Osteocyte (in vitro differentiated cells): ENCODE measurements at places on chromosomes 2 and 18. TPM values are rescaled to one million over a fixed set of nuclear protein-coding genes. Genes with fewer than 3 reads are reported as not detected.

SCYGR8 gene
- total RNA-seq, result not detected in 2 replicates

SPEG gene
- total RNA-seq, result 27.0 and 30.3 TPM in 2 replicates

NETO1 gene
- total RNA-seq, result not detected in 2 replicates

VAMP8 gene
- total RNA-seq, result 3.1 and 3.8 TPM in 2 replicates

ABCG8 gene
- total RNA-seq, result not detected in 2 replicates

IL1F10 gene
- not detected in 2 replicates for total RNA-seq

GLI2 gene
- total RNA-seq, result 33.2 and 34.2 TPM in 2 replicates

PSD4 gene
- 6.3 and 8.9 TPM in 2 replicates for total RNA-seq

DNA sequence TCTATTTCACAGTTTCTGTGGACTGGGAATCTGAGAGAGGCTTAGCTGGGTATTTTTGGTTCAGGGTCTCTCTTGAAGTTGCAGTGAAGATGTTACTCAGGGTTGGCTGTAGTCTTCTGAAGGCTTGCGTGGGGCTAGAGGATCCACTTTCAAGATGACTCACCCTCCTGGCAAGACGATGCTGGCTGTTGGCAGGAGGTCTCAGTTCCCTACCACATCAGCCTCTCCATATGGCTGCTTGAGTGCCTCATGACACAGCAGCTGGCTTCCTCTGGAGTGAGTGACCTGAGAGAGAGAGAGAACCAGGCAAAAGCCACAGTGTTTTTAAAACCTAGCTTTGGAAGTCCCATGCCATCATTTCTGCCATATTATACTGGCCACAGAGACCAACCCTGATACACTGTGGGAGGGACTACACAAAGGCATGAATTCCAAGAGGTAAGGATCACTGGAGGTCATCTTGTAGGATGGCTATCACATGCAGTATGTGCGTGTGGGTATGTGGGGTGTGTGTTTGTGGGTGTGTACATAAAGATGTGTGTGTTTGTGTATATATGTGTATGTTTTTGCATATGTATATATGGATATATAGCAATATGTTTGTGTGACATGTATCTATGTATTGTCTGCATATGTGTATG lies 25.1 kb downstream of the DNPEP start:
- peaks cover 2% of the 10 kb centered on the region for H3K36me3 ChIP-seq
- no peak overlapping the region for H3K27ac ChIP-seq
- H3K27me3 ChIP-seq, result peaks cover 25% of the 10 kb centered on the region

- no peak overlapping the region for H3K27ac ChIP-seq
- H3K4me1 ChIP-seq, result peaks cover 7% of the 10 kb centered on the region
- no peak for DNase-seq
- no peaks in the 10 kb centered on the region for H3K36me3 ChIP-seq
Observed at GRCh38 chr2:214816008-214816533, 6.6 kb upstream of the BARD1 start.

DNA sequence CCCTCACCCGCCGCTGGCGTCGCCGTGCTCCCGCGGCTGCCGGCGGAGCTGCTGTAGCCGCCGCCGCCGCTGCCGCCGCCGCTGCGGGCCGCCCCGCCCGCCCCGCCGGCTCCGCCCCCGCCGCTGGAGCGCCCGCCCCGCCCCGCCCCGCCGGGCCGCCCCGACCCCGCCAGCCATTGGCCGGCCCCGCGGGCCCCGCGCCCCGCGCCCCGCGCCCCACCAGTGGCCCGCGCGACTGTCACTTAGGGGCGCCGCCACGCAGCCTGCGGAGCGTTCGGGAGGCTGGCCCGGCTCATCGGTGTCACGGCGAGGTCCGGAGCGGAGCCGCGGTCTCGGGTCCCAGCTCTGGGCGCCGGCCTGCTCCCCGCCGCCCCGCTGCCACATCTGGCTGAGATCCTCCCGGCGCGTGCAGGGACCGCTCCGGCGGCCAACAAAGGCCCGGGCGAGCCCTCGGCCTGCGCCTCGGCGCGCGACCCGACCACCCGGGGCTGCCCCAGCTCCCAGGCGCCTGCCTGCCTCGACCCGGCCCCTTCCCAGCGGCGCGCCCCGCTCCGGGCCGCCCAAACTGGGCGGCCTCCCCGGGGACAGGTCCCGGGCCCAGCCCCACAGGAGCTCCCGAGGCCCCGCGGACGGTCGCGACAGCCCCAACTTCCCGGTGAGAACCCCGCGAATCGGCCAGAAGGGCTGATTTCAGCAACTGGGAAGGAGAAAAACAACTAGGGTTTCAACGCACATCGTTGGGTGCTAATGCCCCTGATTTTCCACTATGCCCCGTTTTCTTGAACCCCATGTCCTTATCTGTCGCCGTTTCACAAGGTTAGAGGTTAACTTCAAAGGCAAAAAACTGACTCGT lies at the start of gene MGAT4A:
TSS of gene MGAT4A (minus strand) at position 92 of the 853 bp plus-strand sequence. CDS start 4,800 bp downstream, outside the sequence.
- no peak within 1 kb of the TSS for H3K27ac ChIP-seq
- peaks cover 70% of the 10 kb centered on the region for H3K27me3 ChIP-seq
- H3K4me3 ChIP-seq, result peak within 1 kb of the TSS; percentile 63
- no peaks in the 10 kb centered on the region for H3K36me3 ChIP-seq
- DNase-seq, result no peak

- no peak overlapping the region for H3K4me3 ChIP-seq
- H3K36me3 ChIP-seq, result no peaks in the 10 kb centered on the region
- no peak overlapping the region for H3K27ac ChIP-seq
- no peak for DNase-seq
- no peaks in the 10 kb centered on the region for H3K27me3 ChIP-seq
Observed at GRCh38 chr2:220272656-220273055, 645.2 kb downstream of the SLC4A3 start.

- no peak overlapping the region for H3K4me3 ChIP-seq
- peaks cover 59% of the 10 kb centered on the region for H3K36me3 ChIP-seq
- H3K27ac ChIP-seq, result no peak overlapping the region
Observed at GRCh38 chr18:79926715-79927606, 24.5 kb downstream of the SLC66A2 start.

GRCh38 chr2:43361286-43361685 lies 134.9 kb upstream of the ZFP36L2 start:
- peaks cover 4% of the 10 kb centered on the region for H3K36me3 ChIP-seq
- peaks cover 26% of the 10 kb centered on the region for H3K4me1 ChIP-seq
- H3K4me3 ChIP-seq, result no peak overlapping the region
- DNase-seq, result no peak
- no peak overlapping the region for H3K27ac ChIP-seq

GRCh38 chr2:190380962-190381412 lies 27.2 kb upstream of the MFSD6 start:
- no peak for DNase-seq
- no peaks in the 10 kb centered on the region for H3K36me3 ChIP-seq
- no peak overlapping the region for H3K27ac ChIP-seq
- H3K4me1 ChIP-seq, result no peaks in the 10 kb centered on the region

GRCh38 chr18:68991286-68991685 lies 193.4 kb downstream of the CCDC102B start:
- no peak overlapping the region for H3K27ac ChIP-seq
- no peak for DNase-seq
- H3K36me3 ChIP-seq, result no peaks in the 10 kb centered on the region
- H3K27me3 ChIP-seq, result no peaks in the 10 kb centered on the region
- H3K4me3 ChIP-seq, result no peak overlapping the region
- H3K4me1 ChIP-seq, result no peaks in the 10 kb centered on the region

GRCh38 chr2:129255610-129256313 lies 723.7 kb upstream of the RAB6C start:
- H3K36me3 ChIP-seq, result no peaks in the 10 kb centered on the region
- no peak for DNase-seq
- H3K27ac ChIP-seq, result no peak overlapping the region
- H3K4me3 ChIP-seq, result no peak overlapping the region

DNA sequence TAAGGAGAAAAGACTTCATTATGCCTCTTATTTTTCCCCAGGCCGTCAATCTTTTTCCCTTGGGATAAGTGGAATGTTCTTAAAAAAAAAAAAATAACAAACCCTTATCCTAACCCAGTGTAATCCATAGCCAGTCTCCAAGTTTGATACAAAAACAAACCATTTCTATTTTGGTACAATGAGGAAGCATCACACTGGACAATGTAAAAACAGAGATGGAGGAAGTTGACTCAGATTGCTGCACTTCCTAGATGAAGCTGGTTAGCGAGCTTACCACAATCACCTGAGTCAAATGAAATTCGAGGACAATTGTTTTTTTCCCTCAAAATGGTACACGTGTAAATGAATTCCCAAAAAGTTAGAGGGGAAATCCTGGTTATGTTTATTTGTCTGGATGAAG lies 259.7 kb downstream of the TCF4 start:
- H3K4me1 ChIP-seq, result peaks cover 34% of the 10 kb centered on the region
- peak overlapping the region; percentile 42 for H3K4me3 ChIP-seq
- peak overlapping the region; percentile 89 for H3K27ac ChIP-seq
- no peaks in the 10 kb centered on the region for H3K27me3 ChIP-seq

DNA sequence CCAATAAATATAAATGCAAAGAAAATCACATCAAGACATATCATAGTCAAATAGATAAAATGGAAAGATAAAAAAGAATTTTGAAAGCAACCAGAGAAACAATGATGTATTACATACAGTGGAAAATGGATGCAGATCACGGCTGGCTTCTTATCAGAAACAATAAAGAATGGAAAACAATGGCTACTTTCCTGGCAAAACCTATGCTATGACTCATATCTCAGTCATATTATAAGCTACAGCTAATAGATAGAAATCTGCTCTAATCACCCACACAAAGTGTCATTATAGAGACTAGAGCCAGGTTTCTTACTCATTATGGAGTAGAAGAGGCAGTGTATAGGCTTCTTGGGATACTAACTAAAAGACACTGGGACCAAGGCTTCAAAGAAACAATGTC lies 93.5 kb upstream of the TACR1 start:
- no peaks in the 10 kb centered on the region for H3K27me3 ChIP-seq
- no peaks in the 10 kb centered on the region for H3K4me1 ChIP-seq
- H3K27ac ChIP-seq, result no peak overlapping the region
- no peaks in the 10 kb centered on the region for H3K36me3 ChIP-seq

DNA sequence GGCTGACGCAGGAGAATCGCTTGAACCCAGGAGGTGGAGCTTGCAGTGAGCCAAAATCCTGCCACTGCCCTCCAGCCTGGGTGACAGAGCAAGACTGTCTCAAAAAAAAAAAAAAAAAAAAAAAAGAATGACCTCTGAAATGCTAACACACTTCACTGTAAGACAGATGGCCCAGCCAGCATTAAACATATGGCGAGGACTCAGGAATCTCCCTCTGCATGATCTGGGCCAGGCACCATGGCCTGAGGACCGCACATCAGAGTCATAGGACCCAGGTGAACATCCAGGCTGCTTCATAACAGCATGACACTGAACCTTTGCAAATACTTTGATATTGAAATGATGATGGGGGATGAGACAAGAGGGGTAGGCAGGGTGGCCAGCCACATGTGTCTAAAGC lies 56.1 kb upstream of the DNMT3A start:
- no peak overlapping the region for H3K27ac ChIP-seq
- H3K4me1 ChIP-seq, result no peaks in the 10 kb centered on the region
- H3K27me3 ChIP-seq, result no peaks in the 10 kb centered on the region

DNA sequence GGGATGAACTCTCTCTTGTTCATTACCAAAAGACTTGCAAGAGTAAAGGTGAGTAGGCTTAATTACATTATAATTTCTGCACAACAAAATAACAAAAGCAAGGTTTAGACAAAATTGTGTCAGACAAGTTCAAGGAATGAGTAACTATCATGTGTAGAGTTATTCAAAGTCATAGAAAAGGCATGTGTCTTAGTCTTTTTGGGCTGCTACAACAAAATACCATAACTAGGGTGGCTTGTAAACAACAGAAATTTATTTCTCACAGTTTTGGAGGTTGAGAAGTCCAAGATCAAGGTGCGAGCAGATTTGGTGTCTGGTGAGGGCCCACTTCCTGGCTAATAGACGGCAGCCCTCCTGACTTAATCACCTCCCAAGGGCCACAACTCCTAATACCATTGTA lies 37.6 kb downstream of the IL1R2 start:
- no peaks in the 10 kb centered on the region for H3K27me3 ChIP-seq
- peak overlapping the region; percentile 91 for H3K27ac ChIP-seq
- no peak overlapping the region for H3K4me3 ChIP-seq
- DNase-seq, result no peak

GRCh38 chr18:59822612-59823550 lies 76.9 kb upstream of the PMAIP1 start:
- H3K4me1 ChIP-seq, result peaks cover 19% of the 10 kb centered on the region
- H3K27me3 ChIP-seq, result no peaks in the 10 kb centered on the region
- no peak for DNase-seq

DNA sequence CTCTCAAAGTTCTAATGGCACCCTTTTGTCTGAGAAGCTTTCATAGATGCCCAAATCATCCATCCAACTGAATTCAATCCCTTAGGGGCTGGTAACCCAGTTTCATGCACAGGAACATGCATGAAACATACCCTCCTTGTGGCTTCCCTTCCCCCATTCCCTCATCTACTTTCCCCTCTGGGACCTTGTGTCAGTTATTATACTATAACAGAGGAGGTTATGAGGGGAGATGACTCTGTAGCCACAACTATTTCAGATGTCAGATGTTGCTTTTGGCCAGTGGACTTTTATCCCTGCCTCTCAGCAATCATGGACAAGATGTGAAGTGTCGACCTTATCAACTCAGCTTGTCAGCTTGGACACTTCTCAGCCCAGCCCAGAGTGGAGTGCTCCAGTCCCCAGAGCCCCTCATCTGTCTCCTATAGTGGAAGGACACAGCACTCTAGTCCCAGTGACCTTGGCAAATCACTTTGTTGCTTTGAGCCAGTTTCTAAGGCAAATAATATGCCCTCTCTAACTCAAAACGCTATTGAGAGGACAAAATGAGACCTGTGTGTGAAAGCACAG lies 8.4 kb downstream of the DHRS9 start:
- H3K4me1 ChIP-seq, result no peaks in the 10 kb centered on the region
- H3K27me3 ChIP-seq, result no peaks in the 10 kb centered on the region
- H3K27ac ChIP-seq, result no peak overlapping the region
- H3K4me3 ChIP-seq, result no peak overlapping the region
- no peaks in the 10 kb centered on the region for H3K36me3 ChIP-seq

- no peak overlapping the region for H3K27ac ChIP-seq
- peaks cover 21% of the 10 kb centered on the region for H3K4me1 ChIP-seq
- DNase-seq, result no peak
- H3K36me3 ChIP-seq, result no peaks in the 10 kb centered on the region
- H3K27me3 ChIP-seq, result peaks cover 2% of the 10 kb centered on the region
- H3K4me3 ChIP-seq, result no peak overlapping the region
Observed at GRCh38 chr2:194090251-194090905, 1566.6 kb upstream of the SLC39A10 start.

- DNase-seq, result no peak
- no peak overlapping the region for H3K27ac ChIP-seq
- no peak overlapping the region for H3K4me3 ChIP-seq
- H3K36me3 ChIP-seq, result no peaks in the 10 kb centered on the region
Observed at GRCh38 chr2:228556717-228557116, 375.2 kb upstream of the SPHKAP start.
